ENCODE measurements at places on chromosomes 7 and 10.

GRCh38 chr7:80791509-80791929 is 127.3 kb downstream of the SEMA3C start:
- DNase-seq = no peak

DNA sequence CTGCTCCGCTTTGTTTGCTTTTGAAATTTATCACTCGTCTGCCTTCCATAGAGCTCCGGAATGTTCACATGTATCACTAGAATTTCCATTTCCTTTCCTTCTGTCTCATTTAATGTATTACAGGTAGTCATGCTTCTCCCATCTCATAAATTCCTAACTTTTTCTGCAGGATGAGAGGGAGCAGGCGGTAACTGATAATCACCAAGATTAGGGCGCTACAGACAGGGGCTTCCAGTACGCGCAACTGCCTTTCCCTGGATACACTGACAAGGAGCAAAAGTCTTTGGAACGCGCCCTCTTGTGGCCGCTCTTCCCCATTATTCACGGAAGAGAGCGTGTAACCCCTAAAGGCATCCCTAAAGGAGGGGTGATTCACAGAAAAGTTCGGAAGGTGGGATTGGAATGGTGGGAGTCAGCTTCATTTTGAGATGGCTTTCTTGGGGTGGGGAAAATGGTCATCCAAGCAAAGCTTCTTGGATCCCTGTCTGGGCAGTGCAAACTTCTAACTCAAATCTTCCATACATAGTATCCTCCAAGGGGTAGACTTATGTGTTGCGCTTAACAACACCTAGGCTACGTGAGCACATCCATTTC is 6.5 kb downstream of the INHBA start:
- peak; percentile 84 for DNase-seq

DNA sequence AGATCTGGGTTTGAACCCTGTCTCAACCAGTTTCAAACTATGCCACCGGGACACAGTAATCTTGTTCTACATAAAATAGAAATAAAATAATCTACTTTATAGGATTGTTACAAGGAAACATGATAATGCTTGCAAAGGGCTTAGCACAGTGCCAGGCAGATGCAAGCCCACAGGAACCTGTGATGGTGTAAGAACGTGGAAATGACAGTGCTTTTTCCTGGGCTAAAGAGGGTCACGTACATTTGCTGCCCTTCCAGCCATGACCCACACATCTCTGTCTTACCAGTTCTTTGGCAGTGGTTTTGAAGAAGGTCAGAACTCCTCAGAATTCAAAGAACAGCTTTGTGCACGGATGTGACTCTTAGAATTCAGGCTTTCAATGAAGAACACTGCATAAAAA is 282.9 kb downstream of the CSTF2T start:
- DNase-seq = no peak

- no peak for DNase-seq
Observed at GRCh38 chr7:22281481-22281880, 75.5 kb downstream of the RAPGEF5 start.

DNA sequence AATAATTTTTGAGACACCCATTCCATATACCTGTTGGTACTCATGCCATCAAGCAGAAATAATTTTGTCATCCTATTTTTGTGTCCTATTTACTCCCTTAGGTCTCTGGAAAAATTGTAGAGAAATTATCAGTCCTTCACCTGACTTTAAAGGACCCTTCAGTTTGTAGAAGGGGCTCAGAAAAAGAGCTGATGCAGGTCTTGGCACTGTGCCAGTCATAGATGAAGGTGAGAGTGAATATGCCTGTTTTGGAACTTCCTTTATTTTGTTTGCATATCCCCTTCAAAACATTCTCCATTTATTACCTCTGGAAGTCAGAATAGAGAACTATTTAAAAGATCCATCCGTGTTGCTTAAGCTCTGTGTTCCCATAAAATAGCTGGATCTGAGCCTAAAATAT is 321.0 kb upstream of the TPK1 start:
- DNase-seq = no peak

DNA sequence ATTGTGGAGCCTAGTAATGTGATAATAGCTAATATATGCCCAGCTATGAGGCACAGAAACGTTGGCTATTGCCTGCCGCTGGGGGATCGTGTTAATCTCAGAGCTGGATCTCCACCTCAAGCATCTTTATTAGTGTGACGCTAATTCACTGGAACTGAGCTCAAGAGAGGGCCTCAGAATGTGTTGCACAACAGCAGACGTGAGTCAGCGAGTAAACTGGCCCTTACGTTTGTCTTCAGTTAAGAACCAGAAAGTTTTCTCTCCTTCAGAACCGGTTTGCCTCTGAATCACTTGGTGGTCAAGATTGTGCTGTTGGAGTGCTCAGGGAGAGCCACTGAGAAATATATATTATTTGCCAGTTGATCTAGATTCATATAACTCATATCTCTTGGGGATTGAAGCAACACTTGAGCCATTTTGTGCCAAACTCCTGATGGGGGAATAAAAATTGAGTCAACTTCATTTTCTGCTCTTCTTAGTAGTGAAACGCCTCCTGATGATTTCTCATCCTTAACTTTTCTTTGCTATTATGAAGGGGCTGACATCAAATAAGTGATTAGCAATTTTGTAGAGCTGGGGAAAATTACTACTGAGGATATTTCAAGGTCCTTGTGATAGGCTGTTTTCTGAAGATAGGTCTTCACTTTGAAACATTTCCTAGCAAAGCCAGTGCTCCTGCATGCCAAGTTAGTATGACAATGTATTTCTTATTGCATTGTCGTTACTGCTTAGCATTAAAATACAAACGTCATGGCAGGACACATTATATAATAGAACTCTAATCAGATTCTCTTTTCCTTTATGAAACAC is 22.3 kb downstream of the BZW2 start:
- peak; percentile 100 for DNase-seq

GRCh38 chr7:77199013-77199966 is at the start of gene FGL2:
Gene FGL2 (minus strand): TSS chr7:77199819. CDS start chr7:77199793, 26 bp downstream.
- DNase-seq = peak; percentile 51

- DNase-seq = no peak
Observed at GRCh38 chr7:107212725-107213124, 43.9 kb downstream of the HBP1 start.

DNA sequence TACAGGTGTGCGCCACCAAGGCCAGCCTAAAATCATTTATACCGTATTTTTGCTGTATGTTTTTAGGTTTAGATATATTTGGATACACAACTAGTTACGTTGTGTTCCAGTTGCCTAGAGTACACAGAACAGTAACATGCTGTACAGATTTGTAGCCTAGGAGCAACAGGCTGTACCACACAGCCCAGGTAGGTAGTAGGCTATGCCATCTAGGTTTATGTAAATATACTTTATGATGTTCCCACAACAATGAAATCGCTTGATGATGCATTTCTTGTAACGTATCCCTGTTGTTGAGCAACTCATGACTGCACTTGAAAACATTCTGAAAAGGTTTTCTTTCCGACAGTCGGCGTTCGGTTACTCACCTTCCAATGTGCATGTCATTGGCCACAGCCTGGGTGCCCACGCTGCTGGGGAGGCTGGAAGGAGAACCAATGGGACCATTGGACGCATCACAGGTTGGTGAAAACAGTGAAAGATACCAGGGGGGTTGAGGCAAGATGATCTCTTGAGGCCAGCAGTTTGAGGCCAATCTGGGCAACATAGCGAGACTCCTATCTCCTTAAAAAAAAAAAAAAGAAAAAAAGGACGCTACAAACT is 7.7 kb downstream of the PNLIP start:
- no peak for DNase-seq

GRCh38 chr7:91226411-91226810 is 37.8 kb upstream of the FZD1 start:
- no peak for DNase-seq

DNA sequence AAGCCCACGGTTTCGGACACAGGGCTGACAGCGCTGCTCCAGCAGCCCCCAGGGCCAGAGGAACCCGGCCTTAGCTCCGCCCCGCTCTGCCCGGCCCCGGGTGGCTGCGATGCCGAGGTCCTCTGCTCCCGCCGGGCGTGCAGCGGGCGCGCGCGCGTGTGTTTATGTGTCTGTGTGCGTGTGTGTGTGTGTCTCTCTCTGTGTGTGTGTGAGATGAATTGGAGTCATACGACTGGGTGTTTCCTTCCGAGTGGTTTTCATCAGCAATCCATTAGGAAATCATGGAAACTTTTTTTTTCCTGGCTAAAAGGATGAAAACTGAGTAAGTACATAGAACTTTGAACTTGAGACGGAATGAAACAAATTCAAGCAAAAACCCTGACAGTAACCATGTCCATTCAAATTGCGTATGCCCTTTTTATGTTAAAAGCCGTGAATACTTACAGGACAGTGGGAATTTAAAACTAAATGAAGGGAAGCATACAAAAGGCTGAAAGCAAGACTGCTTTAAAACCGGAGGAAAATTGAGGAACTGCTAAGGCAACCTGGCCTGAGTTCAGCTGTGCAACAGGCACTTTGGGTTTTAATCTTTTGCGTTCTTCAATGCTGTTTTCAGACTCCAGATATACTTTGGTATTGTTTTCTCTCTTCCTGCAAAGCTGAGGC is at the start of gene CPED1:
Gene CPED1, plus strand, starts transcription at position 121 of the 666 bp plus-strand sequence. CDS start 911 bp downstream, outside the sequence.
- DNase-seq = peak; percentile 79

DNA sequence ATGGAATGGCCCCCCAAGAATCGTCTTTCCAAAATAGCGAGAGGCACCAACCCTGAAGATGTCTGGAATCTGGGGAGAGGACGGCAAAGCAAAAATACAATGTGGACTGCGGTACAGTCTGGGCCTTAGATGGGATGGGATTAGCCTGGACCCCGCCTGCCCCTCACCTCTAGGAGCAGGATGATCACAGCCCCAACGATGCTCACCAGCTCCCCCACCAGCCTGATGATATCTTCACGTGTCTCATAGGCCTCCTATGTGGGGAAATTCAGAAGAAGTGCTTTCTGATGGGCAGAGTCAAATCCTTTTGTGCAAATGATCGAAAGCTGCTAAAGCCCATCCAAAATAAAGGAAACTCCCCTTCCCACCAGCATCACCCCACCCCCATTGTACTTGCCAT is 18.2 kb downstream of the TRPV5 start:
- DNase-seq = no peak

DNA sequence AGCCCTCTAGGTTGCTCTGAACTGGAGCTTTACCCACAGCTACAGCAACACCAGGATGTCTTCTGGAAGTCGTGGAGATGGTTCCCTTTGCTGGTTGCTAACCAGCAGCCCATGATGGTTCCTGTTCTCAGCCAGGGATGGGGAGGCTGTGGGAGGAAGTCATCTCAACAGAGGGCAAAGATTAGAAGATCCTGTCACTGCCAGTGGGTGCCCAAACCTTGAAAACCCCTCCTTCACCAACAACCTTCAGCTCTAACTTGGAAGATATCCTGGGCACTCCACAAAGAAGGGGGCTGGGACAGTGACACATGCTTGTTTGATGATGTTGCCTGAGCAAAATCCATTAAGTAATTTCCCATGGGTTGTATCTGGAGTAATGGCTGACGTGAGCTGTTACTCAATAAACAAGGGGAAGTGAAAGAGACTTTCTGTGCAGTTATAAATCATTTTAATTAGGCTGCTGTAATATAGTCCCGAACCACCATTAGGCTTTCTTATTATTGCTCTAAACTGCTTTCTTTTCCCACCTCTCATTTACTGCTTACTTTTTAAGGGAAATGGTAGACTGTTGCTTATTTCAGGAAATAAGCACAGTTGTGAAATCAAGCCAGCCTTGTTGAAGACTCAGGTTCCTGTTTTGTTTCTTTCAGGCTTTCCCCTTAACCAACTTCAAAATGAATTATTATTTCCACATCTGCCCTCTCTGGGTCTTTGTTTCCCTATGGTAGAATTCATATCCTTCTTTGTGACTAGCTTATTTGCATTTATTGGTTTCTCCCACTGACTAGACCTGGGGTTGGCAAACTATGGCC is 124.8 kb downstream of the PPP1R17 start:
- peak; percentile 14 for DNase-seq

DNA sequence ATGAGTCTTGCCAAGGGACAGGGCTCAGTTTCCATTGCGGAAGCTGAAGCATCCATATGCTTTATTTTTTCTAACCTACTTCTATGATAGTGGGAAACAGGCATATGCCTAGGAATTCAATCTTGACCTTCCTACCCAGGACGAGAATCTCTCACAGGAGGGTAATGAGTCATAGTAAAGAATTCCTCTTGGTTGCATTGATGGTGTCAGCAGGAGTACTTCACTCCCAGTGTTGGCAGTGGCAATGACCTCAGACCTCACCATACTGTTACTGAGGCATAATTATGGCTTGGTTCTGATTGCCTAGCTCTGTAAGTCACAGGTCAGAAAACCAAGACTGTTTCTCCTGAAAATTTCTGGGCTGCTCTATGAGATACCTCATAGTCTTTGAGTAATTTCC is 552.9 kb downstream of the ARL4A start:
- peak; percentile 74 for DNase-seq

GRCh38 chr7:69879989-69880388 is 281.7 kb downstream of the AUTS2 start:
- DNase-seq = no peak

- no peak for DNase-seq
Observed at GRCh38 chr7:108511939-108512338, 14.0 kb downstream of the PNPLA8 start.

- no peak for DNase-seq
Observed at GRCh38 chr7:6420680-6421079, 27.1 kb downstream of the DAGLB start.

DNA sequence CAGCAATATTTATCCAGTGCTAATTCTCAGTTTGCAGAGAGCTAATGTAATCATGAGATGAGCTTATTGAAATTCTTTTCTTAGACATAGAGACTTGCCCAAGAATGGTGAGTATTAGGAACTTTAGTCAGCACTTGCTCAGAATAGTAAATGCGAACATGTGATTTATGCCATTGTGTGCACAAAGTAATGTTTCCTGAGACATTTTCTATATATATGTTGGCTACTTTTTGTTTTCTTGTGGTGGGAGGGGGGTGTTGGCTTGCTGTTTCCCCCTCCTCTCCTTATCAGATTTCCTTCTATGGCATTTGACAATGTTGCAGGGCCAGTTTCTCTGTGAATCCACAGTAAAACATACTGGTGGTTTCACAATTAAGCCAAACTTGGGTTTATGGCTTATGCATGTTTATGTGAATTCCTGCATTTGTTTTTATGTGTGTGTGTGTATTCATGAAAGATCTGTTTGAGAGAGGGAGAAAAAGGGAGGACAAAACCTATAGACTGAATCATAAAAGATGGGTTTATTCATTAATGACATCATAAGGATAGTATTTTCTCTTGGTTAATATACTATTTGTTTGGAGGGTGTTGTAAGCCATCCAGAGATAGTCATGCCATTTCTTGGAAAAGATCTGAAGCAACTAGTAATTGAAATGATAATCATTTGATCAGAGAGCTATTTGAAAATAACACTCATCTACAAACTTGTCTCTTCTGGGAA is 36.3 kb downstream of the ARID5B start:
- peak; percentile 72 for DNase-seq

All from iris pigment epithelial cell (primary cell).